ENCODE measurements at places on chromosomes 13 and 19.
A peak's percentile ranks its signal among the peaks of the same experiment; 100 is the strongest.

- no peak for DNase-seq
Observed at GRCh38 chr13:114017028-114017630, 43.3 kb upstream of the C13orf46 start.

DNA sequence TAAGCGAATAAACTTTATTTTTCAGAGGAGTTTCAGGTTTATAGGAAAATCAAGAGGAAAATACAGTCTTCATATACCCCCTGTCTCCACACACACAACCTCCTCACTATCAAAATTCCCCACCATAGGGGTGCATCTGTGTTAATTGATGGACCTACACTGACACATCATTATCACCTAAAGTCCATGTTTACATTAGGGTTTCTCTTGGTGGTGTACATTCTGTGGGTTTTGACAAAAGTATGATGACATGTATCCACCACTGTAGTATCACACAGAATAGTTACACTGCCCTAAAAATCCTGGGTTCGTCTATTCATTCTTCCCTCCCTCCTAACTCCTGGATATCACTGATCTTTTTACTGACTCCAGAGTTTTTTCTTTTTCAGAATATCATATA is 654.2 kb downstream of the UQCRFS1 start:
- no peak for DNase-seq

DNA sequence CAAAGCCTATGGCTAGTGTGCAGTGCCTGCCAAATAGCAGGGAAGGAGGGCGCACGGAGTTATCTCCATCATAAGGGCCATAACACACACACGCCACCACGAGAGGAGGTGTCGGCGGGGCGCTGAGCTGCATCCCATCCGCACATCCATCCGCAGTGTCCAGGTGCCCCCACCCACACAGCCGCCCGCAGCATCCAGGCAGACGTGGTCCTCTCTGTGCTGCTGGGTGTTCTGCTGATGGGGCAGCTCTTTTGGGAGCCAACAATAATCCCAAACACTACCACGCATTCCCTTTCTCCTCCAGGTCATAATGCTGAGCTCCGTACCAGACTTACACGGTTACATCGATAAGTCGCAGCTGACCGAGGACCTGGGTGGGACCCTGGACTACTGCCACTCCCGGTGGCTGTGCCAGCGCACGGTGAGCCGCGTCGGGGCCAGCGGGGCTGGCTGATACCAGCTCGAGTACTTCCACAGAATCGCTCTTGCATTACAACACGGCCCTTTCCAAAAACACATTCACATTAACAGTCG is 41.5 kb upstream of the F7 start:
- DNase-seq: no peak

GRCh38 chr13:91304741-91305140 is 42.7 kb upstream of the MIR17HG start:
- DNase-seq: no peak

DNA sequence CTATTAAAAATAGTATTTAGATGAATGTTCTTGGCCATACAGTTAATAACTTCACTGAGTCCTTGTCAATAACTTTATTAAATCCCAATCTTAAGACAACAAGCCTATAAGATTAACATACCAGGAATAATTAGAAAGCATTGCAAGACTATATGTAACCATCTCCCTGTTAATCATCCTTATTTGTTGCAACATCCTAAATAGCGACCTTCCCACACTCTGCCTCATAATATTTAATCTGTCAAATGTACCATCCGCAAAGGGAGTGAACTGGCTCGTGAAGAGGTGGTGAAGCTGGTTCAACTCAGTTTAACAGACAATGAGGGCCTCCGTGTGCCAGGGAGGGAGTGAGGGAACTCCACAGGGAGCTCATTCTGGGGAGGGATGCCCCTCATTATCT is 33.9 kb downstream of the KL start:
- DNase-seq: no peak

DNA sequence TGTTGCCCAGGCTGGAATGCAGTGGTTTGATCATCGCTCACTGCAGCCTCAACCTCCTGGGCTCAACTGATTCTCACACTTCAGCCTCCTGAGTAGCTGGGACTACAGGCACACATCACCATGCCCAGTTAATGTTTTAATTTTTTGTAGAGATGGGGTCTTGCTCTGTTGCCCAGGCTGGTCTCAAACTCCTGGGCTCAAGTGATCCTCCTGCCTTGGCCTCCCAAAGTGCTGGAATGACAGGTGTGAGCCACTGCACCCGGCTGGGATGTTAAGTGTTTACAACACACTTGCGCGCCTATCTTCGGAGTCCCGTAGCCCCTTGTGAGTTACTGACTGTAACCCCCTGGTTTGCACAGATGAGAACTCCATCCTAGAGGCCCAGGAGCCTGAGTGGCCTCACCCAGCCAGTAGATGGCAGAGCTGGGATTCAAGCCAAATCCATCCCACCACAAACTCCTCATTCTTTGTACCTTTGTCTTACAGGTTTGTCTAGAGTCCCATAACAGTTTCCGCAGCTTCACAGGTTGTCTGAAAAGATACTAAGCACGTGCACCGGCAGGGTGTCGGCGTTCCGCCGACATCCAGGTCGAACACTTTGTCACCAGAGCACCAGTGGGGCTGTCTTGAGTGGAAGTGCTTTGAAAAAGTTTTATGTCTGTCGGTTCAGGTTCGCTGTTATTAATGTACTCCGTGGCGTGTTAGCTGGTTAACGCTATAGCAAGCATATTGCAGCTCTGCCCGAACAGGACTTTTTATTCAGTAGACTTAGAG is 14.7 kb downstream of the MAG start:
- DNase-seq: peak; percentile 35

GRCh38 chr13:78631077-78631476 is 27.7 kb upstream of the POU4F1 start:
- no peak for DNase-seq

All from NB4 (cell line).